ENCODE measurements at places on chromosomes 1 and 21. TPM values are rescaled to one million over a fixed set of nuclear protein-coding genes. Genes with fewer than 3 reads are reported as not detected.

FAM163A gene
- total RNA-seq: not detected

RBM11 gene
- not detected for total RNA-seq

S100A14 gene
- 46.2 TPM for total RNA-seq

OXCT2 gene
- 3.4 TPM for total RNA-seq

CYP4A22 gene
- not detected for total RNA-seq

TFF3 gene
- 71.8 TPM for total RNA-seq

KRTAP10-9 gene
- total RNA-seq: not detected

GBP6 gene
- total RNA-seq: not detected

TNFRSF9 gene
- not detected for total RNA-seq

NCAM2 gene
- total RNA-seq: not detected

TCHHL1 gene
- total RNA-seq: not detected

OR2L2 gene
- not detected for total RNA-seq

SPRR1A gene
- total RNA-seq: not detected

SPATC1L gene
- 12.7 TPM for total RNA-seq

DSCAM gene
- total RNA-seq: not detected

TMEM53 gene
- 19.5 TPM for total RNA-seq

SLC30A10 gene
- total RNA-seq: not detected

GUCA2A gene
- 1.7 TPM for total RNA-seq

TMEM125 gene
- total RNA-seq: 64.2 TPM

TBX19 gene
- 1.4 TPM for total RNA-seq

PTPRF gene
- total RNA-seq: 101 TPM

PLPPR4 gene
- not detected for total RNA-seq

CFHR5 gene
- total RNA-seq: not detected

A3GALT2 gene
- 0.10 TPM for total RNA-seq

IFNLR1 gene
- total RNA-seq: 3.5 TPM

NCDN gene
- total RNA-seq: 50.9 TPM

VHLL gene
- total RNA-seq: not detected

HPCAL4 gene
- not detected for total RNA-seq

SLC2A5 gene
- not detected for total RNA-seq

ENO1 gene
- total RNA-seq: 2,011 TPM

LAD1 gene
- 238 TPM for total RNA-seq

LRRC71 gene
- not detected for total RNA-seq

MFAP2 gene
- 0.08 TPM for total RNA-seq

EDARADD gene
- total RNA-seq: not detected

SLC35F3 gene
- total RNA-seq: not detected

PUM1 gene
- total RNA-seq: 59.0 TPM

TTLL10 gene
- total RNA-seq: 6.6 TPM

RGS1 gene
- total RNA-seq: not detected
